Hippocampal formation (tissue), 2 donors: ENCODE measurements at places on chromosomes 7 and 10.
A peak's percentile ranks its signal among the peaks of the same experiment; 100 is the strongest.

GRCh38 chr10:19832699-19833098 is 16.5 kb downstream of the PLXDC2 start:
- DNase-seq, result no peak

DNA sequence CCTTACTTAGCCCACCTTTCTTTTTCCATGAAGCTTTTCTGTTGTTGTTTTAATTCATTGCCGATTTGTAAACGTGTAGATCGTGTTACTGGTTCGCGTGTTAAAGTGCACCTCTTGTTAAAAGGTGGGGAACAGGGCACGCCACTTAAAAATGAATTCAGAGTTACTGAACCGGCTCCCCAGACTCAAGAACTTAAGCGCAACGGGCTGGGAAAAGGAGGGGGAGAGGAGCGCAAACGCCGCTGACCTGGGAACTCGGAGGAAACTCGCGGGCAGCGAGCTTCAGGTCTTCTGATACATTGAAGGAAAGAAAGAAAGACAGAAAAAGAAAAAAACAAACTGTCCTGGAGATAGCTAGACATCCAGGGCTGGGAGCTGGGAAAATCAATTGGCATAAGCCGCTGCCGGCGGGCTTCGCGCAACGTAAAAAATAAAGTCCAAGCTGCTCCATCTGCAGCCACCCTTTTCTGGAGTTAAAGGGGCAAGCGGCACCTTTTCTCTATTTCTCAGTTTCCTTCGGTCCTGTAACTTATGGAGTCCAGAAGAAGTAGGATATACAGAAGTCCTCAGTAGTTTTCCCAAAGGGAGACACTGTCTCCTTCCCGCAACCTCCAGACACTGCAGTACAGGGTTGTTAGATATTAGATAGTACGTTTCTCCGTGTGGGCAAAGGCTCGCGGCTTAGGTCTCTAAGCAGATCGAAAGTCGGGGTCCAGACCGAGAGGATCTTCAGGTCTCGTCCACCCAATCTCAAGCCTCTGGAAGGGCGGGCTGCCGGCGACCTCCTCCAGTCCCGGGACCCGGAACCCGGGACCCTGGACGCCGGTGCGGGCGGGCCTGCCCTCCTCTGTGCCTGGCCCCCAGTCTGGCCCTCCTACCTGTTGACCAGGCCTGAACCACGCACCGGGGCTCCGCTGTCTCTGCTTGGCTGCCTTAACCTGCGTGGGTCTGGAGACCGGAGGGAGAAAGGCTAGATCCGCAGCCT is 1.8 kb upstream of the DLX6 start:
- no peak for DNase-seq

GRCh38 chr7:132964876-132965275 is 117.0 kb downstream of the CHCHD3 start:
- no peak for DNase-seq

DNA sequence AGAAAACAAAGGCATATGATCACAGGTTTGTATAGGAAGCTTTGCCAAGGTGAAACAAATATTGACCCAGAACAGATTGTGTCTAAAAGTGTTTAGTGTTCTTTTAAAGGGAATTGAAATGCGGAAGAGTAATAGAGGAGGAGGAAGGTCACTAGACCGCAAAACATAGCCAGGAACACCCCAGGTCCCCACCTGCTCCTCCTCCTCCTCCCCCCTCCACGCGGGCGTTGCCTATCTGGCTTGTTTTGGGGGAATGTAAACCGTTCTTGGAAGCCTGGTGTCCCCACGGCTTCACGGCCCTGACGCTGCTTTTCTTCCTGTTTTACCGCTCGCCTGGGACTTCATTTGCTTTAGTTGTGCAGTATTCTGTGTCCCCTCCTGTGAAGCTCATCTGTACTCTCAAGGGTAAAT is 81.0 kb upstream of the PFKP start:
- DNase-seq, result no peak

DNA sequence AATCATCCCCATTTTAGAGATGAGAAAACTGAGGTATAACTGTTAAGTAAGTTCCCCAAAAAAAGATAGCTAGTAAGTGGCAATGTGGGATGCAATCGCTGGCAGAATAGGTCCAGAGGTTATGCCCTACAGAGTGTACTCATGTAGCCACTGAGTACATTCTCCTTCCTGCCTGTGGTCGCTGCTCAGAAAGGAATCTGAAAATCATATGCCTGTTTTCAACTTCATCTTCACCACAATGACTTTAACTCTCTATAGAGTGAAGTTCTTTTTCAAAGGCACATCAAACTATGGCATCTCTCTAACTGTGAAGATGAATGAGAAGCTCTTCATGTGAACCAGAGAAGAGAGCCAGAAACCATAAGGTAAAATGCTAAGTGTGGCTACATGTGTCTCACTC is 162.2 kb upstream of the SLC25A13 start:
- DNase-seq, result no peak

DNA sequence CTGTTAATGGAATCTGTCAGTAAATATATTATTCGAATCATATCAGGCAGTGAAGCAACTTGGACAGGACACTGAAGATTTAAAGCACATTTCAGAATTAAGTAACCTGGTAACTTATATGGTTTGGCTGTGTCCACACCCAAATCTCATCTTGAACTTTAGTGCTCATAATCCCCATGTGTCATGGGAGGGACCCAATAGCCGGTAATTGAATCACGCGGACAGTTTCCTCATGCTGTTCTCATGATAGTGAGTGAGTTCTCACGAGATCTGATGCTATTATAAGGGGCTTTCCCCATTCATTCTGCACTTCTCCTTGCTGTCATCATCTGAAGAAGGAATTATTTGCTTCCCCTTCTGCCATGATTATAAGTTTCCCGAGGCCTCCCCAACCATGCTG is 83.2 kb upstream of the COL1A2 start:
- no peak for DNase-seq

- no peak for DNase-seq
Measured at GRCh38 chr7:26912933-26913536, 48.6 kb upstream of the SKAP2 start.

DNA sequence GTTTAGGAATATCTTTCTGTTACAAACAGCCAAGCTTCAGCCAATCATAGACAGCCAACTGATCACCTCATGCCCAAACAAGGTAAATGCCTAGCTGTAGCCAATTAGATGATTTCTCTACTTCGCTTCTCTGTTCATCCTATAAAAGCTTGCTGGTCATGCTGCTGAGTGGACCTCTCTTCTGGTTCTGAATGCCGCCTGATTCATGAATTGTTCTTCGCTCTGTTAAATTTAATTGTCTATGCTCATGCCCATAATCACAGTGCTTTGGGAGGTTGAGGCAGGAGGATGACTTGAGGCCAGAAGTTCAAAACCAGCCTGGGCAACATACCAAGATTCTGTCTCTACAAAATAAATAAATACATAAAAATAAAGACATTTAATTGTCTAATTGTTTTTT is 698.1 kb upstream of the NRP1 start:
- no peak for DNase-seq

DNA sequence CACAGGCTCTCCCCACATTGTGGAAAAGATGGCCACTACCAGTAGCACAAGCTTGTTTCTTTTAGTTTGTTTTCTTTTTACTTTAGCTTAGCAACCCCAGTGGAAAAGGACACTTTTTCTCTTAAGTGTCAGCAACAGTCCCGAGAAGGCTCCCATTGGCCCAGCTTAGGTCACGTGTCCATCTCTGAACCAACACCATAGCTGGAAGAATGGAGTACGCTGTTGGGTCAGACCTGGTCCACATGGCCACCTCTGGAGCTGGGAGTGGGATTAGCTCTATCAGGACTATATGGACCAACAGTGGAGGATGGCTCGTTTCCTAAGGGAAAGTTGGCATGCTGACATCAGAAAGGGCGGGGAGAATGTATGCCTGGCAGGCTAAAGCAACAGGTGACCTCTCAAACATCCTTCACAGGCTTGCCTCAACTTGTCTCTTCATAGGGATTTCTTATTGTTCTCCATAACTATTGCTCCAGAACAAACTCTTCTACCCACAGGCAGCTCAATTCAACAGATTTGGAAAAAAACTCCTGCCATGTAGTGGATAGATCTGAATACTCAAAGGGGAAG is 27.6 kb upstream of the NEUROG3 start:
- no peak for DNase-seq

DNA sequence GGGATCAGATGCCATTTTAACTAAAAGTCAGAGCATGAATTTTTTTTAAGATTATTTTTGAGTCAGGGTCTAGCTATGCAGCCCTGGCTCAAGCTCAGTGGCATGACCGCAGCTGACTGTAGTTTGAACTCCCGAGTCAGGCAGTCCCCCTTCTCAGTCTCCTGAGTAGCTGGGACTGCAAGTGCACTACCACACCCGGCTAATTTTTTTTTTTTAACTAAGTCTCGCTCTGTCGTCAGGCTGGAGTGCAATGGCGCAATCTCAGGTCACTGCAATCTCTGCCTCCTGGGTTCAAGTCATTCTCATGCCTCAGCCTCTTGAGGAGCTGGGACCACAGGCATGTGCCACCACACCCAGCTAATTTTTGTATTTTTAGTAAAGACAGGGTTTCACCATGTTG is 7.8 kb downstream of the TAS2R41 start:
- DNase-seq, result no peak

DNA sequence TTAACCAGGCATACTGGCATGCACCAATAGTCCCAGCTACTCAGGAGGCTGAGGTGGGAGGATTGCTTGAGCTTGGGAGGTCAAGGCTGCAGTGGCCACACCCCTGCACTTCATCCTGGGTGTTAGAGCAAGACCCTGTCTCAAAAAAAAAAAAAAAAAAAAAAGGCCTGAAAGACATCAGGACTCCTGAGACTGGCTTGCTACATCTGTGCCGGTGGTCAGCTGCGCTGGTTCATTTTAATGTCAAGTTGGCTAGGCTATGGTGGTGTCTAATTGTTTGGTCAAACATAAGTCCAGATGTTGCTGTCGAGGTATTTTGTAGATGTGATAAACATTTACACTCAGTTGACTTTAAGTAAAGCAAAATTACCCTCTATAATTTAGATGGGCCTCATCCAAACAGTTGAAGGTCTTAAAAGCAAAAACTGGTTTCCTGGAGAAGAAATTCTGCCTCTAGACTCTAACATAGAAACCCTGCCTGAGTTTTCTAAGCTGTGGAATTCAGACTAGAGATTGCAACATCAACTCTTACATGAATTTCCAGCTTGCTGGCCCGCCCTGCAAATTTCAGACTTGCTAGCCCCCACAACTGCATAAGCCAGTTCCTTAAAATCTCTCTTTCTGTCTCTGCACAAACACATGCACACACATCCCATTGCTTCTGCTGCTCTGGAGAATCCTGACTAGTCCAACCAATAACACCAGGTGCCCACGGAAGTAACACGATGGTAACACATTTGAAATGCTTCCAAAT is 18.2 kb downstream of the MYOF start:
- DNase-seq, result no peak

- DNase-seq, result no peak
Measured at GRCh38 chr7:106855540-106856132, 9.4 kb upstream of the PIK3CG start.

DNA sequence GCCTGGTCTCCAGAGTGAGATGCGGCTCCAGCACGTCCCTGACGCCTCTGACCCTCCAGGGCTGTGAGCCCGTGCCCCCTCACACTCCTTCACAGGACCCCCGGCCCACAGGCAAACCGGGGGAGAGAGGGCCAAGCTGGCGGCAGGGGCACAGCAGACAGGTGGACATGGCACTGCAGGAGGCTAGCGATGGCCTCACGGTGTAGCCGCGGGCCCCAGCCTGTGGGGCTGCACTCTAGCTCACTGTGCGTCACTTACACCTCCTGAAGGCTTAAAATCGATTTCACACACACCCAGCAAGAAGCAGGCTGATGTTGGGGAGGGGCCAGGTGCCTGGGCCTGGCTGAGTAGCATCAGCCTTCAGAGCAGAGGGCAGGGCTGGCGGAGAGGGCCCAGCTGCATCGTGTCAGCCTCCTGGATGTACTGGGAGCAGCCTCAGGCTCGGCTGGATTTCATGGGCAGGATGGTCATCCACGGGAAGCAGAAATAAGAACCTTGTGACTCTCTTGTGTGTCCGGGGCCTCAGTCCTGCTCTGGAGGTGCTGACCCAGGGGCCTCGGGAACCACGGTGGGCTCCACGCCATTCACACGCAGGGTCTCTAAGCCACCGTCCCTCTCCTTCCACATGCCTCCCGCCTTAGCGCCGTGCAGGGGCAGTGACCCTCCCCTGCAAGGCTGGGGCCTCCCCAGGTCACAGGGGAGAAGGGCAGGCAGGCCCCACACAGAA is 19.4 kb upstream of the KNDC1 start:
- no peak for DNase-seq

DNA sequence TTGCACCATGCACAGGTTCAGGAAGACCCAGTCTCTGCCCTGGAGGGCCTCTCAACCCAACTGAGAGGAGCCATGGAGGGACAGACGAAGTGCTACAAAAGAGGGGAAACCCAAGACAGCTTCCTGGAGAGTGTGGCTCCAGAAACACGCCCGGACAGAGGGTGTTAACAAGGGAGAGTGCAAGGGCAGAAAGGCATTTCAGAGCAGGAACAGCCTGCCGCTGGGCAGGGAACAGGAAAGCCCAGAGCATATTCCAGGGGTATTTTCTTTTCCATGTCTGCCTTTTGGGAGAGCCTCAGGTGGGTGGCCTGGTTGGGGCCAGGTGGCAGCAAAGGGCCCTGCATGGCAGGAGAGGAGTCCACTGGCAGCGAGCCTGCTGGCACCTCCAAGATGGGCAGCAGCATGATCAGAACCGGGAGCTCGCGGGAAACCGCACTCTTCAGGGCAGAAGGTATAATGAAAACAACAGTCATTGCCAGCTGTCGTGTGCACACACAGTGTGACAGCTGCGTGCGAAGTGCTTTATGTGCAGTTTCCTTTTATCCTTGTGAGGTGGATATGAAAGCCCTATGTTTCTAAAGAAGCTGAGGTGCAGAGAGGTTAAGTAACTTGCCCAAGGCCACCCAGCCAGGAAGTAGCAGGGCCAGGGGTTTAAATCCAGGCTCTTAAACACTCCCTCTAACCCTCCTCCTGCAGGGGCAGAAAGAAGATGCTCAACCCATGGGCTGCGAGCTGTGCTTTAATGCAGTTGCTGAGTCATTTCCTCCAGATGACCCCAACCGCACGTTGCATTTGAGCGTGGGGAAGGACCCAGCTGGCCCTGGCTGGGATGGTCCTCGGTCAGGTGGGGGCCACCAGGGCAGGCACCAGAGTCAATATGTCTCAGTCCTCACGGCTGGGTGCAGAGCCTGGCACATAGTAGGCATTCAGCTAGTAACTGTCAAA is 128.6 kb downstream of the OAT start:
- no peak for DNase-seq

DNA sequence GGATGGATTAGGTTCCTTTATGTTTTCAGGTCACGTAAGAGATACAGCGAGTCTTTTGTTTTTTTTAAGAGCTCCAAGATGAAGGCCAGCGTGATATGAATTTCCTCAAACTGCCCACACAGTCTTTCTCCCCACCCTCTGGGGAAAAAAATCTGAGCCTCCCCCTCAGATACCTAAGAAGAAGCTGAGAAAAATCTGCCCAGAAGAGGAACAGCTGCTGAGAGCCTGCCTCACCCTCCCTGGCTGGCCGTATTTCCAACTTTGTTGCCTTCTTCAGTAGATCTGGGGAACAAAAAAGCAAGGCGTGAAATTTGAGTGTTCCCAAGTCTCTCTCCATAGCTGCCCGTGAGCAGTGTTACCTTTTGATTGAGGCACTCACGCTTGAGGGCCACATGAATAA is 208.1 kb downstream of the KIAA1217 start:
- DNase-seq, result peak; percentile 15
